ENCODE measurements at places on chromosomes 16 and 17.

- no peak for DNase-seq
Observed at GRCh38 chr17:69723741-69724140, 309.2 kb downstream of the MAP2K6 start.

DNA sequence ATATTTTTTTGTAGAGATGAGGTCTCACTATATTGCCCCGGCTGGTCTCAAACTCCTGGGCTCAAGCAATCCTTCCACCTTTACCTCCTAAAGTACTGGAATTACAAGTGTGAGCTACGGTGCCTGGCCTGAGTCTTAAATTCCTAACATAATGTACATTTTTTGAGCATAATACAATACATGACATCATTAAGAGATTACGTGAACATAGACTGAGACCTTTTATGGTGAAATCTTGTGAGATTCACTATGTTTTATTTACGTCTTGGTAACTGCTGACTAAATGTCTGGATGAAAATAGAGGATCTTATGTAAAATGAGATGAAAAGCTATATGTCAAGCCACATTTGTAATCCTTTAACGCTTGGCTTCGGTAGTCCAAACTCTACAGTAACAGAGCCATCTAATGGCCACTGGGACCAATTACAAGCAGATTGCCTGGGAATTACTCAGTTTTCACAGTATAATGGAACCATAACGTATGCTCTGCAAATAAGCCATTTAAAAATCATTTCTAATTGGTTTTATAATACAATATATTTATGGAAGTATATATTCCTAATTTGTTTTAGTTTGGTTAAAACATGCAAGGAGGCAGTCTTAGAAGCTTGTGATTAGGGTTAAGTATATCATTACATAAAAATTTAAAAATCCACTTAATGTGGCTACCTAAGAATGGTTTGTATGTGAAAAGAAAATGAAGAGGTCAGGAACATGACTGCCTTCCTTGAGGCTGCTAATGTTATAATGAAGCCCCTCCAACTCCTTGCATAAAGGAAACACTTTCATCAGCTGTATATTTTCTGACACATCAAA lies 8.1 kb upstream of the EFCAB13 start:
- no peak for DNase-seq

DNA sequence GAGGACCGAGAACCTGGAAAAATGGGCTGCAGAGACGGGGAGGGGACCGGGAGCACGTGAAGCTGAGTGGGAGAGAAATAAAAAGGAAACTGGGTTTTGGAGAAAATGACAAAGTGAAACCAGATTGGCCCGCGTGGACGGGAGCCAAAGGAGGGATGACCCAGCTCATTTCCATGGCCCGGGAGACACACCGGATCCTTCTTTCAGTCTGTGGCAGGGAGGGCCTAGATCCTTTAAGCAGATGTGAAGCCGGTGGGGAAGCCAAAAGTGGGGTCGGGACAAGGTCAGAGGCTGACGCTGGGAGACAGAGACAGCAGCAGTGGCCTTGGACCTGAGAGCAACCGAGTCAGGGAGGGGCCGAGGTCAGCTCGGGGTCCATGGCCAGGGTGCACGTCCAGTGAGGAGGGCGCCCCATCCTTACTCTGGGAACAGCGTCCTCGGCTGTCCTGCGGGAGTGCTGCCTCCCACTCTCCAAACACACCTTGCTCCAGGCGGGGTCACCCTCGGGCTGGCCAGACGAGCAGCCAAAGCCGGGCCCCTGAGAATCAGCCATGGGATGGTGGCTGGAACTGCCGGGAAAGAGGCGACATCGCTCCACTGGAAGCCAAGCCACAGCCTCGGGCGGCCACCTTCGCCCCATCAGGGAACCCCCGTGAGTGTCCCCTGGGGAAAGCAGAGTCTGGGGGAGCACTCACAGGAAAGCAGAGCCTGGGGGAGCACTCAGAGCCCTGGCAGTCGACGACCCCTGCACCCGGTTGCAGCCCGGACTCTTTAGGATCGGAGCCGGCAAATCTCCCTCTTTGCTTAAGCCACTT lies 17.3 kb downstream of the CA5A start:
- no peak for DNase-seq

- DNase-seq = no peak
Observed at GRCh38 chr17:1374431-1375177, 25.4 kb downstream of the YWHAE start.

DNA sequence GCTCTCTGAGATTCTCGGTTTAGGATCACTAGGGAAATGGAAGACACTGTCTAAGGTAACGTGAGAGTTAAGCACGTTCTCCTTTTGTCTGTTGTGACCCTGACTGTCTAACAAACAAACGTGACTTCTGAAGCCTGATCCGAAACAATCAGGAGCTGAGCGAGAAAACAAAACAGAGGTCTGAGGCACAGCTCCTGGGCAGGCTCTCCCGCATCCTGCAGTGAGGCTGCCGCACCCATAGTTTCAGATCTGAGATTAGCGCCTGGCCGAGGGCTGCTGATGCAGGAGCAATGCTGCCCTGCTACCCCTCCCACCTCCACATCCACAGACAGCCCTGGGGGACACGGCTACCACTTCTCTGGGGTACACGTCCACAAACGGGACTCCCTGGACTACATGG lies 46.7 kb downstream of the RNF157 start:
- DNase-seq = no peak

DNA sequence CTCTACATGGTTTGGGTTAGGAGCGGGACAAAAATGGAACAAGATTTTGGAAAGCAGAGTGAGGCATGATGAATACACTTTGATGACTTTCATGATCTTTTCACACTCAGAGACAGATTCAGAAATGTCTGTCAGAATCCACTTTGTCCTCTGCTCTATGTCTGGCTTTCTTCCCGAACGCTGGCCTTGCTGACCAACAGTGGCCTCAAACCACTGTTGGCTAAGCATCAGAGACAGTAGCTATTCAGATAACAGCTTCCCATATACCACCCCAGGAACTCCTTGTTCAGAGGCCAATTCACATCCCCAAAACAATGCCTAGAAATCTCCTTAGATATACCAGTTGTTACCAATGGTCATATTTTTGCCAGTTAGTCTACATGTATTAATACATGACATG lies 40.9 kb downstream of the FBXL20 start:
- DNase-seq = no peak

- DNase-seq = no peak
Observed at GRCh38 chr17:173166-173911, 8.1 kb downstream of the DOC2B start.

GRCh38 chr17:66791347-66791746 lies 43.6 kb upstream of the CACNG5 start:
- DNase-seq = no peak

DNA sequence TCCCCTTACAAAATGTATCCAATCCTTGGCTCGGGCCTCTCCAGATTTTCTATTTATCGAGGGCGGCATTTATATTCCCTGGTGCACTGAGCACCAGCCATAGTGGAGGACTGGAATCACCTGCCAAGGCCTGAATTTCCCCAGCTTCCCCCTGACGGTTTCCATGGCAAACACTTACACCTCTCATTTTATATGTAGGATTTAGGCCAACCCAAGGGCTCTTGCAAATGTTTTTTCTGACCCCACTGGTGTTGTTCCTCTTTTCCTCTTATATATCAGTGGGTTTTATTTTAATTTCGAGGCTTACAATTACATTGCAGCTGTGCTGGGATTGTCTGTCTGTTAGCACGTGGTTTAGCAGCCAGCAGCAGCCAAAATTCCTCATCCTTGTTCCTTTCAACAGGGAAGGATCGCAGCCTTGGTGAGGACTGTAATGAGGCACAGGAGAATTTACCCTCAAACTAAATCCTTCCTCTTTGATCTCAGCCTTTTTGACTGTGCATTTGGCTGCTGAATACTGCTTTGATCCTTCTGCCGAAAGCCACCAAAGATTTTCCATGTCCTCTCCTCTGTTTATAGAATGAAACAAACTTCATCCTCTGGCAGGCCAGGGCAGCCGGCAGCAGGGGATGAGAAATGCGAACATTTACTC lies 26.5 kb upstream of the CES5A start:
- DNase-seq = no peak

GRCh38 chr17:63601439-63602371 lies 1.0 kb downstream of the TACO1 start:
- no peak for DNase-seq
